Stimulated activated CD8-positive, alpha-beta memory T cell treated with anti-CD3 and anti-CD28 coated beads, Interleukin-12 subunit alpha, Interleukin-12 subunit beta, amount 100 ng/mL, for 4 hours (primary cell): ENCODE measurements at places on chromosomes 12 and 14.

DNA sequence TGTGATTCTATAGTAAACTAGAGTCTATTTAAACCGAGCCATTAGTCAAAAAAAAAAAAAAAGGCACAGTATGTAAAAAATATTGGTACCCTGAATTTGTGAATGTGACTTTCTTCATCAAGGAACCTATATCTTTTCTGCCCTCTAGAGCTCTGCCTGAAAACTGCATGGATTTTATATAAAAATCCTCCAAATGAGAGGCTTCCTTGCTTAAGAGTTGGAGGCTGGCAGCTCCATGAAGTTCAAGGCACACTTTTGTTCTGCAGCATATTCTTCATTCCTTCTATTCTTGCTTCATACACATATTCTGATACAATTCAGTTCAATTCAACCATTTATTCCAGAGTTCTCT is 23.1 kb upstream of the NKX2-8 start:
- DNase-seq, result no peak

DNA sequence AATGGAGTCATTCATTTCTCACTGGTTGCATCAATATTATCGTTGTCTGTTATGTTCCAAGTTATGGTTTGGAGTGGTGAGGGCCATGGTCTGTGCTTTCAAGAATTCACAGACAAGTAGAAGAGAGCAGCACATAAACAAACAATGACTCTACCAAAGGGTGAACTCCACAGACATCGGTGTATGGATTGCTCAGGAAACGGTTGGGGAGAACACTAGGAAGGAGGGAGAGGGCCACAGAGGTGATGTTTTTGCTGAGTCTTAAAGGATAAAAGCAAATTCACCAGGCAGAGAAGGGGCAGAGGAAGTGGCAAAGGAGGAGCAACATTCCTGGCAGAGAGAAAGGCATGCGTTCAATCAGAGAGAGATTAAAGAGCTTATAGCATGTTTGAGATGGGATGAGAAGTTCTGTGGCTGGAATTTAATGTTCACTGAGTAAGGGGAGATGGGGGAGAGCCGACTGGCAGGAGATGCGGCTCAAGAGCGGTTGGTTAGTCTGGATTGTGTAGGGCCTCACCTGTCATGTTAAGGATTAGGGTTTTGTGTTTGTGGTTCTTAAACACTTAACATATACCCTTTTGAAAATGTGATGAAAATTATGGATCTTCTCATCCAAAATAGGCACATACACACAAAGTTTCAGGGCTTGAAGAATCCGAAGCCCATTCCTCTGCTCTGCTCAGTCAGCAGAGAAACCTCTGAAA is 42.3 kb upstream of the FRMD6 start:
- DNase-seq, result no peak

GRCh38 chr12:78534311-78534710 is 330.3 kb upstream of the SYT1 start:
- DNase-seq, result no peak

DNA sequence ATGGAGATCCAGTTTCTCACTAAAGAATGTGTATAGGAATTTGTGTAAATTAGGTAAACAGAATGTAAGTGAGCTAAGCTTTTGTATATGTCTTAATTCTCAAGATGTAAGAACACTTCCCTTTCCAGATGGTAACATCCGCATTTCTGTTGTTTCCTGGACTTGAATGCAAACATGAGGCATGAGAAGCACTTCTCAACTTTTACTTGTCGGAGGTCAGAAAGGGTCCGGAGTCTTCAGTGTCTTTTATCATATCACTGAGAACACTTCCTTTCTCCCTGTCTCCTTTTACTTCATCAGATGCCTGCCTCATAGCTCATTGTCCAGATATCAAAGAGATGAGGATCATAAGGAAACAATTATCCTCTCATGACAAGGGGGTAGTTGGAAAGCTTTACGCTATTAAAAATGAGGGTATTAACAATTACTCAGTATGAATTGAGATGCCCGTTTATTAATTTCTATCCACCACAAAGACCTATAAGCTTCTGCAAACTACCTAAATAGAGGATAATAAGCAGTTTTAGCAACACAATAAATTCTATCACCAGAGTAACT is 214.1 kb upstream of the FLRT2 start:
- no peak for DNase-seq

- DNase-seq, result no peak
Observed at GRCh38 chr12:24173067-24173466, 223.6 kb upstream of the SOX5 start.

DNA sequence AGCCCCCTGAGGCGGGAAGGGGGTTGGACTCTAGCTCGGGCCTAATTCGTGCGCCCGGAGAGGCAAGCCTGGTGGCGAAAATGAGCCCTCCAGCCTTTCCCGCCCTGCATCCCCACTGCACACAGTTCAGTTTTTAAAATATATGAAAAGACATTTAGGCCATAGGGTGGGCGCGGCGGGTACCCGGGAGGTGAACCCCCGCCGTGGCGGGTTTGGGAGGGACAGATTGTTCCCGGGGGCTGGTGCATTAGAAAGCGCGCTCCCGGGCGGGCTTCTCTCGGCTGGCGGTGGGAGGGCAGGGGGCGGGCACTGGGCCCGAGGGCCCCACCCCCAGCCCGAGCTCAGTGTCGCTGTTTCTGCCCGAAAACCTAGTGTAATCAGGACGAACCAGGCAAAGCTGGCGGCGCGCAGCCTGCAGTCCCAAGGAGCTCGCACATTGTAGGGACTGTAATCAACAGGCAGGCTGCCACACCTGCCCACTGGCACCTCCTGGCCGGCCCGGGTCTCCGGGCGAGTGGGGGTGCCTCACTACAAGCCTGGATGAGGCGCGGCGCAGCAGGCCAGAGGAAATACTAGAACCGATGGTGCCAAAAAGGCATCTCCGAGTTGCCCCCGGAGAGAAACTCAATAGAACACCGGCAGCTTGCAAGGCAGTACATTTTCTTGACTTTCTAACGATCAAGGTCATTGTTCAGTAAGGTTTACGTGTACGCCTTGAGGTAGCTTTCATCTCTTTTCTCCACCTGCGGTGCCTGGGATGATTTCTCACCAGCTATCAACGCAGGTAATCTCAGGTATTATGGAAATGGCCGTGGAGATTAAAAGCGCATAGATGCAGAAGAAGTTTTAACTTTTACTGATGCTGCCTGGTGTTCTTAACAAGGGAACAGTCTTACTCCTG is 764 bp upstream of the SPTB start:
- peak; percentile 37 for DNase-seq

GRCh38 chr14:74636424-74637177 is 24.6 kb upstream of the LTBP2 start:
- no peak for DNase-seq

DNA sequence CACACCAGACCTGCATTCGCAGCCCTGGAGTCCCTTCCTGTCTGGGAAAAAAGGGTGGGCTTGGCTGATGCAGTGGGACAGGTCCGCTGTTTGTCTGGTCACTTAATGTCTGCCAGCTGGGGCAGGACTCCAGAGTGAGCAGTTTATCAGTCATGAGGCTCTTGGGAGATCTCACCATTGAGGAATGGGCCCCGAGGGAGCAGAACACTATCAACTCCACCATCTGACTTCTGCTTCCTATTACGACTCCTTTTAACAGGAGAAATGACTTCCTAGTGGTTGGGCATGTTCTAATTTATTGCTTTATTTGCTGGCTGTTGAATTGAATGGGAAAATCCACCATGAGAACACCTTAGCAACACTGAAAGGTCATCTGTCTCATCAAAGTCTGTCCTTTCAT is 182.5 kb upstream of the RASSF8 start:
- DNase-seq, result no peak

- DNase-seq, result no peak
Observed at GRCh38 chr12:39723831-39724230, 104.2 kb upstream of the ABCD2 start.

GRCh38 chr12:94745562-94745961 is 95.2 kb upstream of the TMCC3 start:
- DNase-seq, result no peak

- DNase-seq, result no peak
Observed at GRCh38 chr12:54502485-54502884, 4.9 kb downstream of the NCKAP1L start.

DNA sequence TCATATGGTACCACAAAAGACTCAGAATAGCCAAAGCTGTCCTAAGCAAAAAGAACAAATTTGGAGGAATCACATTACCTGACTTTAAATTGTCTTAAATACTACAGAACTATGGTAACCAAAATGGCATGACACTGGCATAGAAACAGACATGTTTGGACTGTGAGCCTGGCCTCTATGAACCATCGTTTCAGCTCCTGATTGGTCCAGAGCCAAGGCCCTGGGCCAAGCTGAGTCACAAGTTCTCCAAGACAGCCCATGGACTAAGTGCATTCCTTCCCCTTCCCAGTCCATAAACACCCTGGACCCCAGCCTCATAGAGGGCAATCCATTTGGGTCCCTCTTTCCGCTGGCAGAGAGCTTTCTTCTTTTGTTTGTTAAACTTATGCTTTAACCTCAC is 12.1 kb upstream of the PRR4 start:
- no peak for DNase-seq

GRCh38 chr14:44165286-44165685 is 341.8 kb downstream of the FSCB start:
- no peak for DNase-seq

DNA sequence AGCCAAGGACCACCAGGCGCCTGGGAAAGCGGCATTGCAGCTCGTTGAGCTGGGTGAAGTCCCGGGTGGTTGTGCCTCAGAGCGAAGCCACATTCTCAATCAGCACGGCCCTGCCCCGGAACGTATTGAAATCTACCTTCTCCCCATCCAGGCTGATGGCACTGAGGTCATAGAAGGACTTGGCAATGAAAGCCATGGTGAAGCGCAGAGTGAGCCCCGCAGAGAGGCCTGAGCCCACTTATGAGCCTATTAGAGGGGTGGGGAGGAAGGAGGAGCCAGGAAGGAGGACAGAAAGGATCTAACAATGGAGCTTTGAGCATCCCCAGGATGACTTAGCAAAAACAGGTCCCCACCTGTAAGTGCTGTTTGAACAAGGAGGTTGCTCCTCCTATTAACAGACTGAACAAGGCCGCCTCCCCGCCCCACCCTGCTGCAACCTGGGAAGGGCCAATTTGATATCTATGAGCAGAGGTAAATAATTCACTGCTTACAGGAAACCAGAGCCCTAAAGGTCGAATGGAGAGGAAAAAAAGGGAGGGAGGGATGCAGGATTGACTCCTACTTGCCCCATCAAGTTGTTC is at the start of gene GPX2:
GPX2 (minus strand) TSS at position 215 of the 581 bp plus-strand sequence; CDS start at position 196, 19 bp downstream.
- no peak for DNase-seq

DNA sequence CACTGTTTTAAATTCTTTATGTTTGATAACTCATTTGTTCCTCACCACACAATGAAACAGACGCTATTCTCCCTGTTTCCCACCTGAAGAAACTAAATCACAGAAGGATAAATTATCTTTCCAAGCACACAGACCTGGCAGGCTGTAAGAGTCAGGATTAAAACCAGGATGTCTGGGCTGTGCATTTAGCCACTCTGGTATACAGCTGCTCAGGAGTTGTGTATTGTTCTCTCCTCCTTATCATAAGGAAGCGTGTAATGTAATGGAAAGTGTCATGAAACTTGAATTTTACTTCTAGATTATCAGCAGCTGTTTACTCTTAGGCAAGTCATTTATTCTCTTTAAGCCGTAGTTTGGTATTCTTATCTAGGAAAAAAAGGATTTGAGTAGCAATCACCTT is 154.8 kb upstream of the LRIG3 start:
- no peak for DNase-seq

DNA sequence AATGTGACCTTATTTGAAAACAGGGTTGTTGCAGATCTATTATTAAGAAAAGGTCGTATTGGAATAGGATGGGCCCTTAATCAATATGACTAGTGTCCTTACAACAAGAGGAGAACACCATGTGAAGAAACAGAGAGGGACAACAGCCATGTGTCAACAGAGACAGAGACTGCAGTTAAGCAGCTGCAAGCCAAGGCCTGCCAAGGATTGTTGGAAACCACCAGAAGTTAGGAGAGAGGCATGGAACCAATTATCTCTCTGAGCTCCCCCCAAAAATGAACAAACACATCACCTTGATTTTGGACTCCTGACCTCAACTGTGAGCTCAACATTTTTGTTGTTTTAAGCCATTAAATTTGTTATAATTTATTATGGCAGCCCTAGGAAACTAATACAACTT is 214.6 kb upstream of the PRKD1 start:
- DNase-seq, result no peak

DNA sequence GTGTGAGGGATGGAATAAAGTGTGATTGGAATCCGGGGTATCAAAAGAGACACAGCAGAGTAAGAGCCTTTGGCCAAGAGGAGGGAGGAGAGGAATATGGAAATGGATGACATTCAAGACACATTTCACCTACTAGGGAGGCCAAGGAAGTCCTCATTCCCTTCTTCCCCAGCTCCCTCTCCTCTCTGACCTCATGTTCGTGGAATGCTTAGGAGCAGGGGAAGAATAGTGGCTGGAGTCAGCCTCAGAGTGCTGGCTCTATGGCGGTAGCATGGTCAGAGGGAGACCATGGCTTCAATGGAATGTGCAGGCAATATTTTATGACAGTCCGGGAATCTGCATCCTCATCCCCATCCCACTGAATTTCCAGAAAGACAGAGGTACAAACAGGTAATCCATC is 196.6 kb downstream of the EGLN3 start:
- no peak for DNase-seq

GRCh38 chr12:27511723-27512045 is 12.3 kb upstream of the PPFIBP1 start:
- no peak for DNase-seq

- DNase-seq, result no peak
Observed at GRCh38 chr12:31008241-31008761, 65.4 kb upstream of the DDX11 start.

- DNase-seq, result no peak
Observed at GRCh38 chr12:15811214-15812127, 22.3 kb upstream of the EPS8 start.

- no peak for DNase-seq
Observed at GRCh38 chr12:112792301-112792700, 753 bp downstream of the RPH3A start.

DNA sequence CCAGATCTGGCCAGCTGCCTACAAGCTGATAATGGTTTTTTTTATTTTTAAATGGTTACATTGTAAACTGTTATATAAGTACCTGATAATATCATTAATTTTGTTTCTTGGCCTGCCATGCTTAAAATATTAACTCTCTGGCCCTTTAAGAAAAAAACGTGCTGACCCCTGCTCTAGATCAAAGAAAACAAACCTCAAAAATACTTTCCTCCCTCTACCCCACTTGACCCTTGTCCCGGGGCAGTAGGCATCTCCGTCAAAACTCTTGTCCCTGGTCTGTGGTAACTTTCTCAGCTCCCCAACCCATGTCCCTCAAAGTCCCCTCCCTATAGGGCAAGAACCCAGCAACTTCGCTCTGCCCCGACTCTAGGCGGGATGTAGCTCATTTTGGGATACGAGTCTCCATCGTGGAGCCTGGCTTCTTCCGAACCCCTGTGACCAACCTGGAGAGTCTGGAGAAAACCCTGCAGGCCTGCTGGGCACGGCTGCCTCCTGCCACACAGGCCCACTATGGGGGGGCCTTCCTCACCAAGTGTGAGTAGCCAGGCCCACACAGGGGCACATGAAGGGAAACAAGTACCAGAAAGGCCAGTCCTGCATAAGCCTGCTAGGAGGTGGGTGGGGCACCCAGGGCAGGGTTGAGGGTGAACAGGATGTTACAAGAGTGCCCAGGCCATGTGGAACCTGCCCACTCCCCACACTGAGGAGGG is 3.5 kb downstream of the RDH5 start:
- no peak for DNase-seq

- no peak for DNase-seq
Observed at GRCh38 chr12:4628406-4628805, 20.4 kb downstream of the AKAP3 start.

GRCh38 chr12:107568718-107569117 is 116.9 kb upstream of the PWP1 start:
- no peak for DNase-seq

GRCh38 chr12:119328111-119328510 is 6.4 kb upstream of the CCDC60 start:
- no peak for DNase-seq
